ENCODE measurements at places on chromosomes 6 and 20.
A peak's percentile ranks its signal among the peaks of the same experiment; 100 is the strongest.

- DNase-seq = no peak
These were observed 20.9 kb upstream of the MCM3 start for GRCh38 chr6:52305411-52305810.

DNA sequence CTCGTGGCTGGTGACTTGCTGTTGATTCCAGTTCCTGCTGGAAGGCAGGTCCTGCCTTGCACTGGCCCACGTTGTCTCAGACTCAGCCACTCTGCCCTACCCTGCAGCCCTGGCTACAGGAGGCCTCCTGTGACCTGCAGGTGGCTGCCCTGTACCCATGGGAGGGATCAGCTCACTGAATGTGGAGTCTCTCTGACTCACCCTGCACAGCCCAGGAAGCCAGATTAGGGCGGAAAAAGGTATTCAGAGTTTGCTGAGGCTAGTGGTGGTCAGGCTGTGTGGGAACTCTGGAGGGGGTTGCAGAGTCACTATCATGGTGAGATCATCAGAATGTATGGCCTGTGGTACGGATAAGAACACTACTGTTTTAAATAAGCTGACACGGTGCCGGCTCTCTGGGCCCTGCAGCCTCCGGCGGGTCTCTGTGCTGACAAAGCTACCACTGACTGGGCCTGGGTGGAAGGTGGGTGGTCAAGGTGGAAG, 24.7 kb upstream of the PYGB start:
- no peak for DNase-seq

- peak; percentile 35 for DNase-seq
These were observed 117.8 kb downstream of the RTN4IP1 start for GRCh38 chr6:106511288-106512047.

GRCh38 chr6:43516367-43516696, 394 bp downstream of the YIPF3 start:
- DNase-seq = no peak

- no peak for DNase-seq
These were observed 93.8 kb upstream of the LY86 start for GRCh38 chr6:6494677-6495076.

- DNase-seq = no peak
These were observed 3.7 kb upstream of the RAET1E start for GRCh38 chr6:149901444-149902140.

DNA sequence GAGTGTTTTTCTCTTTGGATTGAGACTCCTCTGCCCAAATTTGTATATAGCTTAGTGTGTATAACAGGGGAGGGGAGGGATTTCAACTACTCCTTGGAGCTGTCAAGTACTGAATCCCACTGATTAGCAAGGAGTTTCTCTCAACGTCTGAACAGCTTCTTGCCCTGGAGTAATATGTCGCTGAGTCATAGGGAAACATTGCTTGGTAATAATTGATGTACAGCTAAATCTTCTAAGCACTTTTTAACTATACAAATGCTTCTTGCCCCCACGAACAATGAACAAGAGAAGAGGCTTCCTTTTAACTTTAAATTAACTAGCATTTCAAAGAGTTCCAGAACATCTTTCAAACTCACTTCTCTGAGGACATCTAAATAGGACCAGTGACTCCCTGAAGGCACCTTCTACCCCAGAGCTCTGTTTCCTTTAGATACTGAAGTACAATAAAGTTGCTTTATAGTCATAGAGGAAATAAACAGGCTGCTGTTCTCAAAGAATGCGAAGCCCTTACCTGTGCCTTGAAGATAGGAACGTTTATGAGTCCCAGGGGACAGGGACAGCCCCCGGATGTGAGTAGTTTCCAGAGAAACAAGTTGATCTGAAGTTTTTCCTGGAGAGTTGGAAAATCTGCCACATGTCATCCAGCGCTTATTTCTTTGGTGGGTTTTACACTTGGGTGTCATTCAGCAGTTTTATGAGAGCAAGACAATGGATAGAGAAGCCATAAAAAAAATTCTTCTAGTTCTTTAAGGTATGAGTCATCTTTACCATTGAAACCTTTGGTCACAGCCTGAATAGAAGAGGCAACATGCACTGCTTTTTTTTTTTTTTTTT, 462.5 kb upstream of the BTBD3 start:
- DNase-seq = no peak

- DNase-seq = no peak
These were observed 174.2 kb downstream of the TSHZ2 start for GRCh38 chr20:53146201-53146891.

- no peak for DNase-seq
These were observed 306.4 kb downstream of the COL12A1 start for GRCh38 chr6:74899416-74899815.

All from T follicular helper cell (primary cell).